ENCODE measurements at places on chromosomes 4 and X.

GRCh38 chr4:180960743-180961401, 1282.3 kb upstream of the TENM3 start:
- DNase-seq = no peak

- no peak for DNase-seq
Measured at GRCh38 chr4:175071123-175071522, 153.0 kb downstream of the ADAM29 start.

DNA sequence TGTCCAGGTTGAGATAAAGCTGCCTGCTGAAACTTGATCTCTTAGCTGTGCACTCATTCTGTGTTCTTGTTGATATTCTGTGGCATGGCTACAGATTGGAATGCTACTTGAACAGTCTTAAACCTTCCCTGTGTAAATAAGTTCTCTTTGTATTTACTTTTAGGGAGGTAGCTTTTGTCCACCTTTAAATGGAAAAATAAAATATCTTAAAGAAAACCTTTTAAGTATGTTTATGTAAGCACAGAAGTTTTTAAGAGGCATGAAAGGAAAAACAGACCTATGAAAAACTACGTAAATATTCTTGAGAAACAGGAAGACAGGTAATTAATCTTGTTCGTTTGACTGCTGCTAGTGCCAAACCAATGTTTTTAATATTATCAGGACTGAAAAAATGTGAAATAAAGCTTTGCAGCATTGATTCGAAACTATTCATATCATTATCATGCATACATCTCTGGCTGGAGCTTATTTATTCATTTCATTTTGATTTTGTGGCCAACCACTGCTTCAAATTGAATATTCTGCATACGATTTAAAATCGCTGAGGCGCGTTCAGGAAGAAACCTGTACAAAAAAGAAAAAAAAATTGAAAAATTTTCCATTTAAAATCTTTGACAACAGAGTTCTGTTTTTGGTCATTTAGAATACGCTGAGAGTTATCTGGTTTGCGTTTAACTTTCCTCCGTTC, 17.8 kb downstream of the HSD17B13 start:
- no peak for DNase-seq

DNA sequence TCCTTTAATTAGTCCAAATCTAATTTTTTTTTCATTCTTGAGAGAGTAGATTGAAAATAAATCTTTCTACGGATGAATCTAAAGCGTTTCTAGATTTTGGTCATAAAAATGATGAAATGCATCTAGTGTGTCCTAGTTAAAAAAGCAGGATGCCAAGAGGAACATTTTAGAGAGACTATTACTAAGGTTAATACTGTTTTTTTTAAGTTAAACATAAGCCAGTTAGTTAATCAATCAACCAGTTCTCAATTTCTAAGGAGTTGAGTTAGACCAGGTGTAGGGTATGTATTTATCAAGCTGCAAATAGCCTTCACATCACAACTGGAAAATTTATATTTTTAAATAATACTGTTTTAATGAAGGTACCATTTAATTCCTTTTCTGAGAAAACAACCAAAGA, 679.5 kb upstream of the IGFBP7 start:
- DNase-seq = no peak

GRCh38 chr4:61772126-61772525, 572.0 kb downstream of the ADGRL3 start:
- no peak for DNase-seq

GRCh38 chr4:158201322-158201721, 9.0 kb upstream of the TMEM144 start:
- DNase-seq = no peak
